Stimulated activated CD4-positive, alpha-beta T cell treated with anti-CD3 and anti-CD28 coated beads, Interleukin-15, amount 100 ng/mL, for 1 hour (primary cell): ENCODE measurements at places on chromosomes 11 and 22.

DNA sequence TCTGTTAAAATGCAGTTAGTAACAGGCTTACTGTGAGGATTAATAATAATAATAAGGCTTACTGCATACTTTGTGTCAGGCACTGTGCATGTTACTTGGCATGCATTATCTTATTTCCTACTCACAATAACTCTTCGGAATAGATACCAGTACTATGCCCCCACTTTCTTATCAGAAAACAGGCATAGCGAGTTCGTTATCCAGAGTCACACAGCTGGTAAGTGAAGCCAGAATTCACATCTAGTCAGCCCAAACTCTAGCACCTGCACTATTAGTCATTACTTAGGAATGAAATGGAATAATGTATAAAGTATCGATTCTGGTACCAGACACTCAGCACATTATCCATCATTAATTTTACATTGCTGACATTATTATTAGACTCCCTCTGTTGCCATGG lies 155.7 kb upstream of the BLID start:
- no peak for DNase-seq

- no peak for DNase-seq
Observed at GRCh38 chr11:132772703-132773545, 759.4 kb downstream of the OPCML start.

DNA sequence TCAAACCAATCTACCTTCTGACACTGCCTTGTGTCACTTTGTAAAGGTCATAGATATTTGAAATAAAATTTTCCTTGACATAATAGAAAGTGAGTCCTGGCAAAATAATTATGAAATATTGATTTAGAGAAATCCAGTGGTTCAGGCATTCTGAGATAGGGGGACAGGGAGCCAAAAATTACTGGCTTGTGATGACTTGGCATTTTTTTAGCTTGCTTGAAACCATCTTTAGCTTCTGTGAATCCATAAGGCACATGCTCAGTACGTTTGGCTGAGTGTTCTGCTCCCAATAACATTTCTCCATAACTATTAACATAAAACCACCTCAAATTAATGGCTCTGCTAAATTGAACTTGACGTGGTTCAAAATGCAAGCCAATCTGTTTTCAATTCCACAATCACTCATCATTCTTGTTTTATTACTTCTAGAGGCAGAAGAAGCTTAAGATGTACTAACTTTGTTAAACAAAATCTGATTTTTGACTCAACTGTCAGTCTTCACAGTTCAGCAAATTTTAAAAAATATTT lies 209.0 kb downstream of the LRRC4C start:
- DNase-seq = no peak

- DNase-seq = no peak
Observed at GRCh38 chr11:114566276-114566675, 6.6 kb upstream of the NXPE1 start.

- no peak for DNase-seq
Observed at GRCh38 chr11:48013269-48013901, 33.0 kb downstream of the PTPRJ start.

- DNase-seq = no peak
Observed at GRCh38 chr11:118883368-118884071, at the start of gene CXCR5. TSS of gene CXCR5 (plus strand) at chr11:118883892. CDS start at chr11:118883942, 50 bp downstream.

DNA sequence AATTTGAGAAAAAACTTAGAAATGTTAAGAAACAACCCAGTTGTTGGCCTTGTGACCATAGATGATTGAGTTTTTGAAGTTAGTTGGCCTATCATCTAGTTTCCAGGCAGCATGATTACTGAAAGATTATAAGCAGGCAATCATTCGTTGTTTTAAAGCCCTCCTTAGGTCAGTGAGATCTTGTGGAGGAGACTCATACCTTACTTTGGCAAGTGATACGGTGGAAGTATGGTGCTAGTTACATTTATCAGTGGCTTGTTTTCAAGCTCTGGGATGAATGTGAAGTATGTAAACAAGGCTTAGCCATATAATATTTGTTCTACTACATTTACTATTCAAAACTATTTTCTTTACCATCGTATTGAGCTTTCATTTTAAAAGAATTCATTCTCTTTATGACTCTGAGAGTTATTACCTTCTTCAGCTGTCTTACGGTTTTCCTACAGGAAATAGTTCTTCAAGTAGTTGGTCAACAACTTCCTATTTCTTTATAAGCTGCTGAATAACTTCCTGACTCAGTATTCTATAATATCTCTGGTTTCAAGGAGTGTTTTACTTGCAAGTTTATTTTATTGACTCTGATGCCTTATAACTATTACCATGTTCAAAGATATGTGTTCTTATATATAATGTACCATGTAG lies 7.3 kb downstream of the YAP1 start:
- no peak for DNase-seq

DNA sequence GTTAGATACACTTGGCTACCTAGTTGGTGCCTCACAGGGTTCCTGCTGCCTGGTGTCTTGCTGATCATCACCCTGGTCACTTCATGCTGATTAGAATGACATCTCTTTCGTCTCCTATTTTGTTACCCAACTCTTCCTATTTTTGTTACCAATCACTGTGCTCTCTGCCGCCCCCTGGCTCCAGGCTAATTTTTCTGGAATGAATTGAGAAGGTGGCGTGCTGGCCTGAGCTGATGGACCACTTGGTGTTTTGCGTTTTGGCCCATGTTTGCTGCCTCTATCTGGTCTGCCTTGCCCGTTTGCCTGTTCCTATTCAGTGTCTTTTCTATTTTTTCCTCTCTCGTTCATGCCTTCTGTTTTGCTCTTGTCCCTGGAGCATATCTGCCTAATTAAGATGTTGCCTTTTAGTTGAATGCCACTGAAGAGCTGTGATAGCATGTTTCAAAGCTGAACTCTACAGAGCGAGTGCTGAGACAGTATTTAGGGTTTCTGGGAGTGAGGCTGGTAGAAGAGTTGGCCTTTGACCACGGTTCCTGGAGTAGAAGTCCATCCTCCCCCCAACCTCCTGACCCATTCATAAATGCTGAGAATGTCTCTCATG lies 5.9 kb upstream of the ATF4 start:
- no peak for DNase-seq

DNA sequence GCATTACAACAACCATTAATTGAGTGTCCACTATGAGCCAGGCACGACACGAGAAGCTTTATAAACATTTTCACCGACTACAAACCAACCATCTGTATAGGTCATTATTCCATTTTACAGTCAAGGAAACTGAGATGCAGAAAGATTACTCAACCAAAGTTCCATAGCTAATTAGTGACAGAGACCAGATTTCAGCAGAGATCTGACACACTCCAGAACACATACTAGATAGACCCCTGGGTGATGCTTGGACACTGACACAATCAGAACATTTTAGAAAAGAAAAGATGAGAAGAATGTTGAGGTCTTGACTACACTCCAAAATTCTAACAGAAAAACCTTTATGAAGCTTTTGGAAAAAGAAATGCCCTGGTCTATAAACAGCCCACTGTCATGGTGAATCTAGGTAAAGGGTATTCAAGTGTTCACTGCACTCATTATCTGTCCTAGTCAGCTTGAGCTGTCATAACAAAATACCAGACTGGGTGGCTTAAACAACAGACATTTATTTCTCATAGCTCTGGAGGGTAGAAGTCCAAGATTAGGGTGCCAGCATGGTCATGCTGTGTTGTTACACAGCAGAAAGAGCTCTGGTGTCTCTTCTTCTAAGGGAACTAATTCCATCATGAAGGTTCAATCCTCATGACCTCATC lies 89.0 kb downstream of the RELT start:
- DNase-seq = no peak
